T1000 (cell line): ENCODE measurements at places on chromosomes 6 and 20.
A peak's percentile ranks its signal among the peaks of the same experiment; 100 is the strongest.

DNA sequence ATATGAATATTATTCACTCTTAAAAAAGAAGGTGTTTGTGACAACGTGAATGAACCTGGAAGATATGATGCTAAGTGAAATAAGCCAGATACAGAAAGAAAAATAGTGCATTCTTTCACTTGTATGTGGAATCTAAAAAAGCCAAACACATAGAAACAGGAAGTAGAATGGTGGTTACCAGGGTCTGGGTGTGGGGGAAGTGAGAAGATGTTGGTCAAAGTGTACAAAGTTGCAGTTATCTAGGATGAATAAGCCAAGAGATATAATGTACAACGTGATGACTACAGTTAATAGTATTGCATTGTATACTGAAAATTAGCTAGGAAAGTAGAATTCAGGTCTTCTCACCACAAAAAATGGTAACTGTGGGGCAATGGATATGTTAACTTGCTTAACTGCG, 151.1 kb upstream of the HCRTR2 start:
- no peak for DNase-seq

DNA sequence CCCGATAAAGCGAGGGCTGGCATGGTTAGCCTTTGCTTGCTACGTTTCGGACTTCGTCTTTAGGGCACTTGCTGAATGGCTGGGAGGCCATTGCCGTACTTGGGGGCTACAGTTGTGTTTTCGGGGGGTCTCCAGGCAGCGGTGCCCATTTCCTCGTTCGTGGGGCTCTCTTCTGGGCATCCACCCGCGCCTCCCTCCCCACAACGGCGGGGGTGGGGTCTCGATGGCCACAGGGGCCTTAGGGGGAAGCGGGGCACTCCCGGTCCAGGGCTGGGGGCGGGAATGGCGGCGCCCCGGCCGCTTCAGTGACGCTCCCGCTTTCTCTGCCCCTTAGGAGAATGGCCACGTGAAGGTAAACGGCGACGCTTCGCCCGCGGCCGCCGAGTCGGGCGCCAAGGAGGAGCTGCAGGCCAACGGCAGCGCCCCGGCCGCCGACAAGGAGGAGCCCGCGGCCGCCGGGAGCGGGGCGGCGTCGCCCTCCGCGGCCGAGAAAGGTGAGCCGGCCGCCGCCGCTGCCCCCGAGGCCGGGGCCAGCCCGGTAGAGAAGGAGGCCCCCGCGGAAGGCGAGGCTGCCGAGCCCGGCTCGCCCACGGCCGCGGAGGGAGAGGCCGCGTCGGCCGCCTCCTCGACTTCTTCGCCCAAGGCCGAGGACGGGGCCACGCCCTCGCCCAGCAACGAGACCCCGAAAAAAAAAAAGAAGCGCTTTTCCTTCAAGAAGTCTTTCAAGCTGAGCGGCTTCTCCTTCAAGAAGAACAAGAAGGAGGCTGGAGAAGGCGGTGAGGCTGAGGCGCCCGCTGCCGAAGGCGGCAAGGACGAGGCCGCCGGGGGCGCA, 2.4 kb downstream of the MARCKS start:
- no peak for DNase-seq

DNA sequence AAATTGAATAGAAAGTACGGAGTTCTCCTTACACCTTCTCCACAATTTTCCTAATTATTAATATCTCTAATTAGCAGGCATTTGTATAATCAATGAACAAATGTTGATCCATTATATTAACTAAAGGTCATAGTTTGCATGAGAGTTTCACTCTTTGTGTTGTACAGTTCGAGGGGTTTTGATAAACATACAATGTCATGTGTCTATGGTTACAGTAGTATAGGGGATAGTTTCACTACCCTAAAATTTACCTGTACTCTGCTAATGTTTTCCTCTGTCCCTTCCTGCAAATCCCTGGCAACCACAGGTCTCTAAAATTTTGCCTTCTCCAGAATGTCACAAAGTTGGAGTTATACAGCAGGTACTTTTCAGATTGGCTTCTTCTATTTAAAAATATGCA, 1199.8 kb upstream of the GJE1 start:
- no peak for DNase-seq

DNA sequence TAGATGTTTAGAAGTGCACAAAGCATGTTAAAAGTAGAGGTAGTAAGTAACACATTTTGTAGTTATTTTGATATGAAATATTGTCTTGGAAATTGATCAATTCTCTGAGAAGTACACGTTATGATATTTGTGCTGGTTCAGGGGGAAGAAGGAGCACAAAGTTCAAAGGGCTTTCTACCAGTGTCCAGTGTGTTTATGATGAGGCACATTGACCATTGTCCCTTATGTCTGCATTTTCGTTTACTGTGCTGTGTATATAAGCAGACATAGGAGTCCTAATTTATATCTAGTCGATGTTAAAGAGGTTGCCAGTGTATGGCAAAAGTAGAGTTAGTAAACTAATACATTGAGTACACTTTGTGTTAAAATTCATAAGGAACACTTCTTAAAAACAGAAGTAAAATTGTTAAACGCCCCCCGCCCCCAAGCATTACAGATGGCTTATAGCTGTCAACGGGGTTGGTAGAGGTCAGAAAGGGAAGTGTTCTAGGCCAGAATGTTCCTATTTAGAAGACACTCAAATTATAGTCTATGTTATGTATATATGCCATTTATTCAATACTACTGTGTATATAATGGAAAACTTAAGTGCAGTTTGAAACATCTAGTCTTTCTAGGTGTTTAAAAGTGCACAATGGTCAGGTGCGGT, 13.3 kb upstream of the HMGN4 start:
- DNase-seq, result no peak

GRCh38 chr6:156717542-156717941, 59.6 kb upstream of the ARID1B start:
- DNase-seq, result no peak

DNA sequence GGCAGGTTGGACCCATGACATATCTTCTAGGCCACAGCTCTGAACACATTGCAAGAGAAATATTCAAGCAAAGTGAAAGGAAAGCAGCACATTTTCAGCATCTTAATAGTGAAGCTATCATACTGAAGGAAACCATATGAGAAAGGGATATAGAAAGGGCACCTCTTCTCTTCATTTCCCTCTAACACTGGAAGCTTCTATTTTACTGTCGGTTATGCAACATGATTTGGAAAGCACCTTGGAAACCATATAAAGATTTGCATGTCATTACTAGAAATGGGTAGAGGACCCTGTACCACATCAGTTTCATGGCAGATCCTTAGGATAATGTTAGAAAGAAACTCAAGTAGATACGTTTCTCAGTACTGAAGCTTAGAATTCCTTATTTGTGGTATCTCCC, 70.5 kb upstream of the HMGN3 start:
- no peak for DNase-seq

- DNase-seq, result no peak
Measured at GRCh38 chr6:168457653-168457934, 16.6 kb downstream of the SMOC2 start.

DNA sequence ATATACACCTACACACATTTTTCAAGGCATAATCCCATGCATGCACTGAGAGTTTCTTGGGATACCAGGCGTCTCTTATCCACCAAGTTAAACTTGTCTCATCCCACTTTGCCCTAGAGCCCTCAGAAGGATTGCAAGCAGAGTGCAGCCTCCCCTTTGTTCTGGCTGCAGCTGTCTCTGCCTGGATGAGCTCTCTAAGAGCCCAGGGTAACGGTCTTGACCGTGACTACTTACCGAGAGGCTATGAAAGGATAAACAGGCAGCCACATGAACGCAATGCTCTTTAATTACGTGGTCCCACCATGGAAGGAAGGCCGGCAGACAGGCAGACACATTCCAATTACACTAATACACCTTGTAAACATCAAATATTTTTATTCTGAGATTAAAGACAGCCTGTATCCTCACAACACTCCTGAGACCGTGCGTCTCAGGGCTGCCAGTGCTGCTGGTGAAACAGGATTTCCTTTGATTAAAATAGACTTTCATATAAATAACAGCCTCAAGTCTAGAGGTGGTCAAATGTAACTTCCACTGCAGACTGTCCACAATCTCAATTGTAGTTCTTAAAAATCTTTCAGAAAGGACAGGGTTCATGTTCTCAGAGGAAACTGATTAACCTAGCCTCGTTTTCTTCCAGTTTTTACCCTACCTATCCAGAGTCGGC, 210.0 kb upstream of the PRDM1 start:
- no peak for DNase-seq

DNA sequence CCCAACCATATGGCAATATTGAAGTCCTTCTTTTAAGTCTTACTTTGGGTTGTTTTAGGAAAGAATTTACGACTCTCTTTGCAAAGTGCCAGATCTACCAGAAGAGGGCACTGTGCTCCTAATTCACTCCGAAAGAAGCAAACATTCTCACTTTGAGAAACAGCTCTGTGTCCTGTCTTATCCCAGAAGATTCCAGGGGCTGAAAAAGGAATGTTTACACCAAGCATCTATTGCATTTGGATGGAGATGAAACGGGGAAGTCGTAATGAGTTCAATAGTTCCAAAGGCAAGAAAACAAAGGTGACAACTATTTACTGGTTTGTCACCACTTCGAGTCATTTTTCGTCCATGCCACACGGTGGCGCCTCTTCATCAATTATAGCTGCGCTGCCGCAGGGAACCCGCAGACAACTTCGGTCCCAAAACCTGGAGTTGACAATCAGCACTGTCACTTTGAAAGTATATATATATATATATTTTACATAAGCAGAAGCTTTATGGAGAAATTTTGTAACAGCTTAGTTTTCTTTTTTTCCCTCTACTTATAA, 121.6 kb downstream of the MOXD1 start:
- peak; percentile 57 for DNase-seq

GRCh38 chr6:168364793-168365421, 45.3 kb upstream of the DACT2 start:
- DNase-seq, result no peak

- no peak for DNase-seq
Measured at GRCh38 chr6:75210885-75211739, 5.3 kb upstream of the COL12A1 start.

DNA sequence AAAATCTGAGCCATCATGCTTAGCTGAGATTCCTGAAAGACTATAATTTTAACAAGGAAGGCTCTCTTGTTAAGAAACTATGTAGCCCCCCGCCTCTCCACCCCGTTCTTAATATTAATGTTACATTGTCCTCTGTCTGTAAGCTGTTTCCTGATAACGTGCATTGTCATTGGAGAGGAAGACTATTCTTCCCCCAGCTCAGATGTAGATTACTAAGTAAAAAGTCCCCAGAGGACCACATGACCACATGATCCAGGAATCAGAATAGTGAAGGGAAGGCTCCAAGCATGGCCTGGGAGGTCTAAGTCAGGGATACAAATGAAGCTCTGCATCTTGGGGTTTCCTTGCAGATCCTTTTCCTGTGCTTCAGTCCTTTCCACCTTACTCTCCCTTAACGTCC, 106.4 kb downstream of the JARID2 start:
- DNase-seq, result no peak

GRCh38 chr6:10429638-10430427, 15.0 kb upstream of the TFAP2A start:
- DNase-seq, result no peak

DNA sequence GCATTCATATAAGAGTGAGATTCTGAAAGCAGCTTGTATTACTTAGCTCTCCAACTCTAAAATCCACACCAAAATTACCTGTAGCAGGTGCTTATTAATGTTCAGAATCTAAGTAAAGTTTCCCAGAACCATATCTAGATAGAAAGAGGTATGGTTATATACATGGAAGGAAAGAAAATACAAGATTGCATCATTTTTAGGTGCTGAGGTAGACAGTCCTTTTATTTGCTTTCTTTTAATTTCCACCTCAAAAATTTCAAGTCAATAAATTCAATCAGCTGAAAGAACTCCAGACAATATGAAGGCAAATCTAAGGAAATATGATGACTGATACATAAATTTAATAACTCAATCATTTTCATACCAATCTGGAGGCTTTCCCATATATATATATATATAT, 521.9 kb downstream of the PKHD1 start:
- DNase-seq, result no peak

- DNase-seq, result no peak
Measured at GRCh38 chr20:472889-473292, 10.6 kb upstream of the TBC1D20 start.

DNA sequence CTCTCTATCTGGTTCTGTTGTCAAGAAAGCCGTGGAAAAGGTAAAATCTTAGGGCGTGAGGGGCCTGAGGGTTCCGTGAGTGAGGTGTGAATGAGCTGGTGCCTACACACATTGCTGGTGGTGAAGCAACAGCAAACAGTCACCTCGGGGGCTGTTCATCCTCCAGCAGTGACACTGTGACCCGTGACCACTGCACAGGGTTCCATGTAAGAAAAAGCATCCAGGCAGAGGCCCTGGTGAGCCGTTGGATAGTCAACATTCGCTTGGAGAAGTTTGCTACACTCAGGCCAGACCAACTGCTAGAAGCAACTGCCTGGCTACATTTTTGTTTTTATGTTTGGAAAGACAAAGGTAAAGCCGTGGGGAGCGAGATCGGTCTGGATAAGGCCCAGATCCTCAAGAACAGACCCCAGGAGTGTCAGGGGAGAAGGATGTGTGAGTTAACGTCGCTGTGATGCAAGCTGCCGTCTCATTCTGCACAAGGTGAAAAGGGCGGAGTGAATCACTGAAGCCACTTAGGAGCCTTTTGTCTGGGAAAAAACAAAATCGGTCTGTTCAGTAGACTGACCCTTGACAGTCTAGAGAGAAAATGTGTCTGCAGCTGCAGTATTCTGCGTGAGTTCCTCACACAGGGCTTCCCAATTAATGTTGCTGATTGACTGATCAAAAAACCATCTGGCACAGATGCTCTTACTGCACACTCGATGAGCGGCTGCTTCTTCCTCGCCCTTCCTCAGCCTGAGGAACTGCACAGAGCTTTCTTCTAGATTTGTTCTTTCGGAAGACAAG, 404.0 kb downstream of the SMOC2 start:
- DNase-seq, result no peak

- DNase-seq, result no peak
Measured at GRCh38 chr20:61886721-61887595, 178.7 kb downstream of the TAF4 start.

DNA sequence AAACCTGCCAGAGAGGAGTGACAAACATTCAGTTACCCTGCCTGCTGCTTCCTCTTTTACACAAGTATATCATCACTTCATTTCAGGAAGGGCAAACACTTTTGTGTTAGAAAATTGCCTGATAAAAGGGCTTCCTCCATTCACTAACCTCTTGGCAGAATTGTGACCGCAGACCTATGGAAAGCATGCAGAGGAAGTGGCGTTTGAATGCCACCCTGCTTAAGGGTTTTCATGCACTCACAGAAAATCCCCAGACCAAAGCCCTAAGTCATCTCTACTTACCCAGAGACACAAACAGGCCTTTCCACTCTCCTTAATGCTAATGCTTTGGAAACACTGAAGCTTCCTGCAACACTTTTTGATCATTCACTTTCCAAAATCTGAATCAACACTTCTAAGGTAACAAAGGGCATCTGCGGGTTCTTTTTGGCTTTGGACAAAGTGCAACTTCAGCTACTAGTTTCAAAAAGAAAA, 22.1 kb upstream of the RALGAPA2 start:
- no peak for DNase-seq
